ENCODE measurements at places on chromosomes 12 and 14.

DNA sequence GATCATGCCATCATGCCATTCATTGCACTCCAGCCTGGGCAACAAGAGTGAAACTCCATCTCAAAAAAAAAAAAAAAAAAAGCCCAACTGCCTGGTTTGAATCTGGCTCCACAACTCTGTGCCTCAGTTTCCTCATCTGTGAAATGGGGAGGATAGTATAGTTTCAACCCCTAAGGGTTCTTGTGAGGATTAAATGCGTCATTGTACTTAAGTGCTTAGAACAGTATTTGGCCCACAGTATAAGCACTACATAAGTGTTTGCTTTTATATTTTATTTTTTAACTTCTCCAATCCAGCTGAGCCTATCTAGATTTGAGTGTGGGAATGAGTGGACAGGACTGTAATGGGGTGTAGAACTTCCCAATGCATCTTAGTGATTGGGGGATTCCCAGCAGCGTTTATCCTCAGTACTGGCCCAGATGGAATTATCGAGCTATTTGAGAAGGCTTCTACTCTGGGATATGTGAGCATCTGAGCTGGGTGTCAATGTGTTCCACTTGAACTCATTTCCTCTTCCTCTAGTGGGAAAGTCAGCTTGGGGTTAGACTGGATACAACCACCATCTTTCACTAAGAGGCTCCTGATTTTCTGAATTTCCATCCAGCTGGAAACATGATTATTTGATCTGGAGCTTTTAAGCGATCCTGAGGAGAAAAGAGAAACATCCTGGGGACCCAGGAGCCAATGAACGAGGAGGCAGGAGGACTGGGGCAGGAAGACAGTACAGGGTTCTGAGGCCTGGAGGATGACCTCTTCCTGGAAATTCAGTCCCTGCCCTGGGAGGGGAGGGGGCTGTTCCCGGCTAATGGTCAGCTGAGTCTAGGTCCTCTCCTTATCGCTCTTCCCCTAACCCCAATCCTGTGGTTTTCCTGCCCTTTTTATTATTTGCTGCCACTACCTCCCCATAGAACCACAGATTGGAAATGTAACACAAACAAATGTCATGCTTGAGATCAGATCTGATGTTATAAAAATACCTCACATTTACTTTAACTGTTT, 9.3 kb upstream of the ESPL1 start:
- no peak for DNase-seq

GRCh38 chr12:57816855-57817151, 1.7 kb downstream of the AVIL start:
- no peak for DNase-seq

DNA sequence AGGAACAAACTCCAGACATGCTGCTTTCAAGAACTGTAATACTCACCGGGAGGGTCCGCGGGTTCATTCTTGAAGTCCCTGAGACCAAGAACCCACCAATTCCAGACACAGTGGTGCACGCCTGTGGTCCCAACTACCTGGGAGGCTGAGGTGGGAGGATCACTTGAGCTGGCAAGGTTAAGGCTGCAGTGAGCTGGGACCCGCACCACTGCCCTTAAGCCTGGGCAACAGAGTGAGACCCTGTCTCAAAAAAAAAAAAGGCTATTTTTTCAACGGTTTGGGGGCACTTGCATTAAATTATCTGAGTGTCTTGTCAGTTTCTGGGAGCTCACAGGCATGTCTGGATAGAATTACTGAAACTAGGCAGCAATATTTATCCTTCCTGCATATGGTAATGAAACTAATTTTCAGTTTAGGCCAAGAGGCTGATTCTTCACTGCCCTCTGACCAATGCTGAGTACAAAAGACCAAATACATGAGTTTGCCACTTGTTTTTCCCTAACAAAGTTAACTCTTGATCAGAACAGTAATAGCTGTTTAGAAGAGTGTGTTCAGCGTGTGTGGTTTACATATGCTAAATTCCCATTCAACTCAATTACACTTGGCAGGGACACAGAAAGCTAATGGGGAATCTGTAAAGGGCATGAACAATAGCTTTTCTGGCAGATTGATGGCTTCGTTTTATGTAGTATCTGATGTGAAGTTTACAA, 65.8 kb upstream of the RASSF3 start:
- DNase-seq = no peak

- peak; percentile 29 for DNase-seq
Measured at GRCh38 chr14:99612071-99612737, 8.2 kb upstream of the CCDC85C start.

DNA sequence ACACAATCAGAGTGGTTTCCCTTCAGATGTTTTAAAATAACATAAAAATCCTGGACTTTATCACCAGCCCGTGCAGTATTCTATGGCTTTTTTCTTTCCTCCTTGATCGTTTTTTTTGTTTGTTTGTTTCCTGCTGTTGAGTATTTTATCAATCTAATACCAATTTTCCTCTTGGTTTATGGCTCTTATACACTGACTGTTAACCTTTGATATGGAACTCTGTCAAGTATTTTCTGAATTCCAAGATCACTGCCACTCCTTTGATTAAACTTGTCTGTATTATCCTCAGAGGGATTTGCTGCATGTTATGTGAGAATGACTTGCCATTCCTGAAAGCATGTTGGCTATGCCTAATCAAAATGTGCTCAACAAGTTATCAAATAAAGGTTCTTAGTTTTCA, 88.4 kb downstream of the PELI2 start:
- DNase-seq = no peak

DNA sequence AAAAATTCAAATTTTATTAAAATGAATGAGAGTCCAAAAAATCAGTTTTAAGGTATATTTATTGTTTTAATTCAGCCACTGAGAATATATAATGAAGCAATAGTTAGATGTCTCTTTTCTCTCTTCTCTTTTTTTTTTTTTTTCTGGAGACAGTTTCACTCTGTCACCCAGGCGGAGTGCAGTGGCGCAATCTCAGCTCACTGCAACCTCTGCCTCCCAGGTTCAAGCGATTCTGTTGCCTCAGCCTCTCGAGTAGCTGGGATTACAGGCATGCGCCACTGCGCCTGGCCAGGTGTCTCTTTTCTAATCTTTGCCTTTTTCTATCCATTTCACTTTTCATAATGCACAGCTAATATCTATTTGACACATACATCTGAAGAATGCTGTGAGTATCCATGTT, 307.1 kb upstream of the RGS6 start:
- no peak for DNase-seq

DNA sequence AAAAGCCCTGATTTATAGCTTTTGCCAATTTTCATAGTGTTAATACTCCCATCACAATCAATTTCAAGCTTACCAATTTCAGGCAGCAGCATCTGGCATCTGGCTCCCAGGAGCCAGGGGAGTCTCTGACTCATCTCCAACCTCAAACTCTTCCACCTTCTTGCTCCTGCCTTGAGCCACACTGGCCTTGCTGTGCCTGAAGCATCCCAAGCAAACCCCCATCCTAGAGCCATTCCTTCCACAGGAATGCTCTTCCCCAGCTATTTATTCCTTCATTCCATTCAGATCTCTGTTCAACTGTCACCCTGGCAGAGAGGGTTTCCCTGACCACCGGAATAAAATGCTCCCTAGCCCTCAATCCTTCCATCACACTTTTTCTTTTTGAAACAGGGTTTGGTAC, 13.9 kb upstream of the PPP1CC start:
- no peak for DNase-seq

DNA sequence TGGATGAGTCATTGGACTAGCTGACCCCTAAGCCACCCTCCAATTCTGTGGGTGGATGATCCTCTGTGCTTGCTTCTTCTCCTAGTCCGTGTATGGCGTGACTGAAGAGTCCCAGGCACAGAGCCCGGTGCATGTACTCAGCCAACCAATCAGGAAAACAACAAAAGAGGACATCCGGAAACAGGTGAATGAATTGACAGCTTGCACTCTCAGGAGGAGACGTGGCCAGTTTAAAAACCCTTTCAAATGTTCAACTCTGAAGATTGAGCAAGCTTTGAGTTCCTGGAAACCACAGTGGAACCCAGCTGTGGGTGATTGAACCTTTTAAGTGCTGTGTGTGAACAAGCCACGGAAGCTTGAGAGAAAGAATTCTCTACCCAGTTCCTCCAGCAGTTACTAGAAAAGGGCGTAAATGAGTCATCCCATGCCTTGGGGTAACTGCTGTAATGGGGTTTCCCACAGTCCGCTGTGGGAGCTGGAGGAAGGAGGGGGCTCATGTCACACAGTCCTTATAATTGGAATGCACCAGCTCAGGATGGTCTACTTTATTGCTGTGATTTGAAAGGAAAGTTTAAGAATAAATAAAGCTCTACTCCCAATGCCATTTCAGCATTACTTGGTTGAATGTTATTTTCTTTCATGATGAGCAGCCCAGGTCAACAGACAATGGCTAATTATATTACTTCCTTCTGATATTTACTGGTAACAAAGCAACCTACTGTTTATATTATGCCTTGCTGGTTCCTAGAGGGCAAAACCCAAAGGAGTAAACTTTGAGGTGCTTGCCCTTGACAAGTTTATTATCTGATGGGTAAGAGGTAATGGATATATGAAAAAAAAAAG, 417.0 kb downstream of the DPF3 start:
- no peak for DNase-seq

GRCh38 chr12:20439626-20440025, 71.3 kb downstream of the PDE3A start:
- DNase-seq = no peak

GRCh38 chr12:52317468-52318052, 3.6 kb downstream of the KRT83 start:
- DNase-seq = no peak

DNA sequence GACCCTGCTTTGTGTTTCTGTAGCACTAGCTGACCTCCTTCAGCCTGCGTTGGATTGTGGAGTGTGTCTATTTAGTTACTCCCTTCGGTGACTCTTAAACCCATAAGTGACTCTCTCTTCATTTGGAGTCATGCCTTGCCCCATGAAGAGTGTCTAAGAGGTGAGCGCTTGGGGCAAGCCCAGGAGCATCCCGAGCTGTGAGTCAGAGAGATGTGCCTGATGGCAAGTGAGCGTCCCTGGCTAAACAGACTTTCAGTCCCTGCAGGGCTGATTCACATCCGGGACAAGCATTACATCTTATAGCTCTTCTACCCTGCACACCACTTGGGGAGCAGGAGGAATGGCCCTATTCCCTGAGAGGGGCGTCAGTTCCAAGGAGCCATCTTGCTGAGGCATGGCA, 24.3 kb upstream of the ATF1 start:
- no peak for DNase-seq

- DNase-seq = no peak
Measured at GRCh38 chr12:4270831-4271716, 2.5 kb upstream of the CCND2 start.

- DNase-seq = peak; percentile 42
Measured at GRCh38 chr12:106106061-106106566, 32.6 kb downstream of the NUAK1 start.

DNA sequence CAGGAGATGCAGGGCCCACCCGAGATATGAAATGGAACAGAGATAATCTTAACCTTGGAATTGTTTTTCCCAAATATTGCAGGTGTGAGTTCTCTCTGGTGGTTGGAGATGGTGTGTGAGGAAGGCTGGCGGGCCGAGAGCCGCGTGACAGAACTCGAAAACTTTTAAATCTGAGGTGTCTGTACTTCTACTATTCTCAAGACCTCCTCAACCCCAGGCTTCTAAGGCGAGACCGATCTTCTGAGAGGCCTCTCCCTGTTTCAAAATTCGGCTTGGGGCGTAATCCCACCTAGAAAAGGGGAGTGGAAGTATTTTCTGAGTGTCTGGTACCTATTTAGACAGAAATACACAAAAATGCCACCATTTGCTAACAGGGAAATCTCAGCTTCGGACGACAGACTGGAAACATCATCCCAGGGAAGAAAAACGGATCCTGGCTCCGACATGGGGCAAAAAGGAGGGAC, 611 bp downstream of the SARNP start:
- DNase-seq = no peak

DNA sequence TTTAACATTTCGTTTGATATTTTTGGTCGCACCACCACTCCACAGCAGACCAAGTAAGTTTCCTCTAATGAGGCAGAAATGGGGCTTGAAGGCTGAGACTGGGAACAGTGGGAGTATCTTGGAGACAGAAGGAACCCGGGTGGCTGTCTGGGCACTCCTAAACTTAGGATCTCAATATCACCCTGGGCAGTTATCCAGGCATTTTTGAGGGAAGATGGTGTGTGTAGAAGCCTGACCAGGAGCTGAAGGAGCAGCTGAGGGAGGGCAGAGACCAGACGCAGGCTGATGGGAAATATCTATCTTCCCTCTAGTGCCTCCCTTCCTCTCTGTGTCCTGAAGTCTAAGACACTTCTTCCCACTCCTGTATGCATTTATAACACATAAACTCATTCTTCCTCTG, 10.7 kb downstream of the MARS1 start:
- DNase-seq = no peak

GRCh38 chr14:21997300-21997699, 323.7 kb upstream of the OR4E1 start:
- no peak for DNase-seq

DNA sequence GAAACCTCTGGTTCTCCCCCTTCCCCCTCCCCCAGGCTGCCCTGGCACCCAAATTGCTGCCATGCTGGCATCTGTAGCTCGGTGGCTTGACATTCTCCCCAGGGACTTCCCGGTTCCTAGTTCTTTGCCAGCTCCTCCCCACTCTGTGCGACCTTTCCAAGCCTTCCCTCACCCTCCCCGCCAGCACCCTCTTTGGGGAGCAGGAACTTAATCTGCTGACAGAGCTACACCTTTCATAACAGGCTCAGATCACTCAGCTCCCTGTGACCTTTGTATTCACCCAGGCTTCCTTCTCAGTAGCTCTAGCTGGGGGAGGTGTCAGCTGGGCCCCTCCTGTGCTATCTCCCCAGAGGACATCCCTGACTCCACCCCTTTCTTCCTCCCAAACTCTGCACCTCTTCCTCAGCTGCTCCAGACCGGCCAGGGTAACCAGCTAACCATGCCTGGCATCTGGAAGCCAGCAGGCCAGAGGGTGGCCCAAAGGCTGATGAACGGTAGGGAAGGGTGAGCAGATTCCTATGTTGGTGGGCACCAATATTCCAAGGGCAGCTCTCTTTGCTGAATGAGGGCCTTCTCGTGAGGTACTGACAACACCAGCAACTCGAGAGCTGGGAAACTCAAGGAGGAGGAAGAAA, 1.8 kb upstream of the COX14 start:
- no peak for DNase-seq

GRCh38 chr12:12883369-12884001, 7.9 kb upstream of the GPRC5A start:
- DNase-seq = no peak

GRCh38 chr14:99734406-99735051, 50.4 kb downstream of the CYP46A1 start:
- no peak for DNase-seq

DNA sequence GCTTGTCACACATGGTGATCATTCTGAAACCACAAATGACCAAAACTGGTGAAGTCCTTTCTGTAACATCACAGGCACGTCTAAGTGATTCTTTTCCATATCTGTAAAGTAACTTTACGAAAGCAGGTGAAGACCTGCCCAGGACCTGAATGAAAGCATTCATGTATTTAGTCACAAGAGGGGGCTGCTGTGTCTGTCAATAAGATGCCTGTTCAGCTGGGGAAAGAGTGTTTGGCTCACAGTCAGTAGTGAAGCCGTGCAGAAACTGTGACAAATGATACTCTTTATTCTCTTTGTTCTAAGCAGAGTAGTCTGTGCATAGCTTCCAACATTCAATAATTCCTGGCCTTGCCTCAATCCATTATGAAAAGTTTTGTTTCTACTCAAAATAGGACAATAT, 373.5 kb upstream of the OR4E1 start:
- DNase-seq = no peak
